ENCODE measurements at places on chromosomes 1 and 21. TPM values are rescaled to one million over a fixed set of nuclear protein-coding genes. Genes with fewer than 3 reads are reported as not detected.

DNA sequence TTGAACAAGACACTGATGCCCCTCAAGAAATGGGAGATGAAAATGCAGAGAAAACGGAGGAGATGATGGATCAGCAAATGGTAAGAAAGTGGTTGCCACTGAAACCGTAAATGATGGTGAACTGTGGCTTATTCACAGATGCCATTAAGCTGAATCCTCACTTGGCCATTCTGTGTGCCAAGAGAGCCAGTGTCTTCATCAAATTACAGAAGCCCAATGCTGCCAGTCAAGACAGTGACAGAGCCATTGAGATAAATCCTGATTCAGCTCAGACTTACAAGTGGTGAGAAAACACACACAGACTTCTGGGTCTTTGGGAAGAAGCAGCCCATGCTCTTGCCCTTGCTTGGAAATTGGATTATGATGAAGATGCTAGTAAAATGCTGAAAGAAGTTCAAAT is 52.5 kb downstream of the NBPF6 start:
- DNase-seq, result peak; percentile 59

- no peak for DNase-seq
Measured at GRCh38 chr1:173367136-173367535, 110.0 kb upstream of the PRDX6 start.

- peak; percentile 71 for DNase-seq
Measured at GRCh38 chr1:109739738-109740614, 862 bp downstream of the GSTM3 start.

- DNase-seq, result no peak
Measured at GRCh38 chr1:61056573-61057439, 25.6 kb upstream of the NFIA start.

DNA sequence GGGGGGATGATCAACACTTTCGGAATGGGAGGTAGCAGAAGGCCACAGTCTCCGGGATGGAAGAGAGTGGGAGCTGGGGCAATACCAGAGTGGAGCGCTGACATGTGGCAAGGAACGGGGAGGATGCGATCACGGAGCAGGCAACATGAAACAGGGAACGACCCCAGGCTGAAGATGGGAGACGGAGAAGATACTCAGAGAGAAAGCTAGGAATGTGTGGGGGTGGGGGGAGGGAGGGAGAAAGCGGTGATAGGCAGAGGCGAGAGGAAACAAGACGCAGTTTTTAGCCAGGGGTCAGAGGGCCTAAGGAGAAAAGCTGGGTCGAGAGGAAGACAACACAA is 577 bp downstream of the RAB3GAP2 start:
- DNase-seq, result peak; percentile 5

GRCh38 chr1:90319918-90320317 is 325.0 kb downstream of the ZNF326 start:
- DNase-seq, result no peak

- peak; percentile 98 for DNase-seq
Measured at GRCh38 chr1:26378088-26378878, 5.7 kb upstream of the ZNF683 start.

DNA sequence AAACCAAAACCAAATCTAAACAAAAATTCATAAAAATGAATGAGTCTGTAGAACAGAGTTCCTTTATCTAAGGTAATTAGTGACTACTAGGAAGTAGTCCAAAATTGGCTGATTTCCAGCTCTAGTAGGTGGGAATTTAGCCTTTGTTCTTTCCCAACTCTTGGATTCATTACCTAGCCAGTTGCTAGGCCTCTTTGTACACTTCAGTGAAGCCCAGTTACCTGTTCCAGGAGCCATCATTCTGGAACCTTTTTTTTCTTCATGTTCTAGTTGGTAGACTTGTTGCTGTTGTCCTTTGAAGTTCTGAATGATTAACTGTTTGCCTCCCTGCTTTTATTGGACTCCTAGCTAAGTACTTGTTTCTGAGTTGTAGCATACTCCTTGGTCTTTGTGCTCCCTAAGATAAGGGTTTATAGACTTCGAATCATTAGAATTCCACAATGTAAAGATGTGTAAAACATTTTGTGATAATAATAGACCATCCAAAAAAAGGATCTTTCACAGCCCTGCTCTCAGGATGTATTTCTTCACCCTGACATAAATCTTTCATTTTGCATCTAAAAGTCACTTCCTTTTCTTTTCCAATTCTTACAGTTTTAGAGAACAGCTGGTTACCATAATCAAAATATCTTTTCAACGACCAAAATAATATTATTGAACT is 9.8 kb downstream of the PLA2G4A start:
- no peak for DNase-seq

GRCh38 chr1:234564035-234565029 is 45.6 kb downstream of the IRF2BP2 start:
- DNase-seq, result peak; percentile 98

GRCh38 chr1:242208021-242208420 is 209.1 kb upstream of the MAP1LC3C start:
- DNase-seq, result no peak

GRCh38 chr1:246035060-246035541 is 472.0 kb downstream of the SMYD3 start:
- no peak for DNase-seq

GRCh38 chr21:14452727-14453241 is 69.8 kb upstream of the HSPA13 start:
- DNase-seq, result no peak

- peak; percentile 66 for DNase-seq
Measured at GRCh38 chr1:184160236-184160635, 108.7 kb downstream of the TSEN15 start.

DNA sequence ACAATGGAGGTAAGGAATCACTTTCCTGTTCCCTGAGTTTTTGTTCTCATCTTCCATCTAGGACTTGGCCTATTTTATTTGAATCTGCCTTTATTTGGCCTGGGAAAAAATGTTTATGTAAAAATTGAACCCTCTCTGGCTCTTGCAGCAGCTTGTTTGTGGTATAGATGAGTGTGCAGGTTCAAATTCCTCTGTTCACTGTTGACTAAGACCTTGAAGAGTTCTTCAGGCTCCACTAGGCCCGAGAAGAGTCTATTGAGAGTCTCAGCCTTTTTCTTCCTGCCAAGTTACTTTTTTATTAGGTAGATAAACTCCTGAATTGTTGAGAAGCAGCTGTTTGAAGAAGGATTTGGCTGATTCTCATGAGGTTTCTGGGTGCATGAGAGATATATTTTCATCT is 248.8 kb upstream of the ADGRL2 start:
- DNase-seq, result no peak

- DNase-seq, result no peak
Measured at GRCh38 chr1:203308328-203308922, 3.1 kb downstream of the BTG2 start.

DNA sequence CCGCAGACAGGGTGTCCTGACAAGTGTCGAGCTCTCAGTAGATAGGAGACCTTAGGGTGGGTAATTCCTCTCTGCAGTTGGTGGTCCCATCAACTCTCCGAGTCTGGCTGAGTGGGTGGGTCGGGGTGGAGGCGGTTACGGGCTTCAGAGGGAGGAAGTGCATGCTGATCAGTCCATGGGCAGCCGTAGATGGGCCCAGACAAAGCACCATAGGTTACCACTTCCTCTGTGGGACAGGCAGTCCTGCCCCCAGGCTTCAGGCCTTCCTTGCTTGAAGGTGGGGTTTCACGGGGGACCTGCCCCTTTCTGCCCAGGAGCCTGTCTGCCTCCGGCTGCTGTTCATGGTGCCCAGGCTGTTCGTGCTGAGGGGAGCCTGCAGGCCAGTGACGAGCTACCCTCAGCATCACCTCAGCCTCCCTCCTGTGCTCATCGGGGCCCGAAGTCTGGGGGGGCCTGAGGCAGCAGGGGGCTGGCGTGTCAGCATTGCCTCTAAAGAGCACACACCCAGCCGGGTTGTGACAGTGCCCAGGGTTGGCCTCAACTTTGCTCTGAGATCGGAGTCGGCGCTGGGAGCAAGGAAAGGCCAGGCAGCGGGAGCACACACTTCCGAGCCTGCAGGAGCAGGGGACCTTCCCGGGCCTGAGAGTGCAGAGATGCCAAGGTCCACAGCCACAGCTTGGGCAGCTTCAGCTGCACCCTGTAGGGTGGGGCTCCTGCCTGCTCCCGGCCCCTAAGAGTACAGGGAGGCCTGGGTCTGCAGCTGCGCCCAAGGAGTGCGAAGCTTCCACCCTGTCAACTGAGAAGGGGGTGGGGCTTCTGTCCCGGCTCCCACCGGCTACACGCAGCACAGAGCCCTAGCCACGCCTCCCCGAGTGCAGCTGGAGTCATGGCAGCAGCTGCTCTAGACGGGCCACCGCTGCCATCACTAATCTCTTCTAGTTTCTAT is 225.4 kb upstream of the NRIP1 start:
- DNase-seq, result no peak

DNA sequence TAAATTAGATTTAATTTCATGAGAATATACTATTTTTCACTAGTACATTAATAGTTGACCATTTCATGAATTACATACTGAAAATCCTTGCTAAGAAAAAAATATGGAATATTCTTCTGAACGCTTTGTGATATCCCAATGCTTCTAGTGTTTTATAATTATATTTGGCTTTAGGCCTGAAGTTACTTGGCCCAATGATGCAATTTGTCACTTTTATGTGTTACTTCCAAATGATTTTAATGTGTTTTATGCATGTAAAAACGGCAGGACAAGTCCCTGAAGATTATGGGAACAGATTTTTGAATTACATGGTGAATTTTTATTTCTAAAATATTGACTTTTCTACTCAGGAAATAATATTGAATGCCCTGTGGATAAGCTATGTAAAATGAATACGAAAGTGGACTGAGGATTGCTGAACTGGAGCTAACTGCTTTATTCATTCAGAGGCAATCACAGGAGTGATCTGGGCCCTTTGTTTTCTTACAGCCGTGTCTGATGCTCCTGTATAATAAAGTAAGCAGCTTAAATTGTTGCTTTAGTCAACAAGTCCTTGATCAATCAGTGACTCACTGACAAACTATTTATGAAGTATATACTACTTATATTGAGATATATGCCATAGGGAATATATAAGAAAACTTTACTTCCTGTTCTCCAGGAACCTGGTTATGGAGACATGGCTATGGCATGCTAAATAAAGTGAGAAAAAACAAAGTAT is 543.0 kb upstream of the RGS18 start:
- DNase-seq, result no peak

DNA sequence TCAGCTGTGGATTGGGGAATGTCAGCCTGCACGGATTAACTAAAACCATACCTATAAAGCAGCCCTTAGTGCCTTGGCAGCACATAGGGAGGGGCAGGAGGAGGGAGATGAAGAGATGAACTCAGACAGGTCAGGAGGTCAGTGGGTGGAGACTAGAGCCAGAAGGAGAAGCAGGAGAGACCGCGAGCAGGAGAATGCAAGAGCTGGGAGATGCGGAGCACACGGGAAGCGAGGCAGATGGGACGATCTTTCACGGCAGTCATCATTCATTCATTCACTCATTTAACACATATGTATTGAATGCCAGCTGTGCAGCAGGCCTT is 41.9 kb downstream of the NEK2 start:
- DNase-seq, result no peak

- DNase-seq, result peak; percentile 87
Measured at GRCh38 chr1:42484382-42484781, 21.3 kb downstream of the CCDC30 start.

DNA sequence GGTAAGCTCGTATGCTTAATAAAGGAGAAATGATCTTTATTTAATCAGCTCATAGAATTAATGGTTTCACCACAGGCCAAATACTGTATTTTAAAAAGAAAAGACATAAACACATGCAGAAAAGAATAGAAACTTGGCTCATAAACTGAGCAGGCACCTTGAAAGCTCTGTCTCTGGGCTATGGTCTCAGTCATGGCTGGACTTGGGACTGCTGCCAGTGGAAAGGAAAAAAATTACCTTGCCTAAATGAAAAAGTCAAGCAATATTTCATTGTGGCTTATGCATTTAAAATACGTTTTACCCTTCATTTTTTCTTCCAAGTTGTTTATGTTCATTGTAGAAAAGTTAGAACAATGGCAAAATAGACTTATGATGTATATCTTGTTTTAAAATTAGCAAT is 8.0 kb downstream of the LRRC42 start:
- DNase-seq, result no peak

DNA sequence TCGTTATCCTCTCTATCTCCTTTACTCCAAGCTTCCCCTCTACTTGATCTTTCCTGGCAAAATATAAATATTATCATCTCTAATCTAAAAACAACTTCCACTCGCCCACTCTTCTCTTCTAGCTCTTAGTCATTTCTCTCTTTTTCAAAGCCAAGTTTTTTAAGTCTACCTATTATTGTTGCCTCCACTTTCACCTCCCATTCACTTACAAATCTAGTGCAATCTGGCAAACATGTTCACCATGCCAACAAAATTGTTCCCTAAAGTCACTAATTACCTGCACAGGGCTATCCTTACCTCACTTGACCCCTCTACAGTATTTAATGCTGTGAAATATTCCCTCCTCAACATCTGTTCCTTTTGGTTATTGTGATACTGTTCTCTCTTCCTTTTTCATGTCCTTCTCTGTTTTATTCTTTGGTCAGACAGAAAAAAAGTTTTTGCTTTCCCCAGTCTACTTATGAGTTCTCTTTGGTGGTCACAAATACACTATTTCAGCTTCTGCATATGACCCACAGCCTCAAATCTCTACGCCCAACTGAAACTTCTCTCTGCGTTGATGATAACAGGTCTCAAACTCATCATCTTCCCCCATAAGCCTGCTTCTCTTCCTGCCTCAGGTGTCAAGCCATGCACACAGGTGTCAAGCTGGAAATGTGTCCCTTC is 31.9 kb upstream of the RAP1A start:
- DNase-seq, result no peak

The PAX7 gene
- not detected for total RNA-seq

The KCNE1 gene
- total RNA-seq, result not detected

The TSPAN2 gene
- total RNA-seq, result 0.59 TPM

The TMEM167B gene
- 10.6 TPM for total RNA-seq

The SMYD3 gene
- total RNA-seq, result 18.7 TPM

The GJC2 gene
- total RNA-seq, result 0.10 TPM

The ZNF695 gene
- 10.9 TPM for total RNA-seq

The TCHH gene
- under 0.01 TPM for total RNA-seq
